ENCODE measurements at places on chromosomes 7 and 10. TPM values are rescaled to one million over a fixed set of nuclear protein-coding genes. Genes with fewer than 3 reads are reported as not detected.

DNA sequence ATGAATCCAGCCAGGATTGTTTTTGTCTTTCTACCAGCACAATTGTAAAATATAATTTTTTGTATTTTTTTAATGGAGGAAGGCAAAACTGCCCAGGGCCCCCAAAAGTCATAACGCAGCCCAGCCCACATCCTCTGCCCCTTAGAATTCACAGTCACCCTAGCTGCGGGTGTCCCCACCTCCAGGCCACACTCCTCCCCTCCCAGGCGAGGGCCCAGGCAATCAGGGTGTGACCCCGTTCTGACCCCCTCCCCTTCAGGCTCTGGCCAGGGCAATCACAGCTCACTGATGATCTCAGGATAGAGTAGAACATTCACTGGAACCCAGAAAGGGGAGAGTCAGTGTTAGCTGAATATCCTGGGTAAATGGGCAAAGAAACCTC, 92.0 kb upstream of the MACROH2A2 start:
- no peaks in the 10 kb centered on the region for H3K36me3 ChIP-seq
- H3K4me1 ChIP-seq = no peaks in the 10 kb centered on the region
- H3K4me3 ChIP-seq = no peak overlapping the region

- no peak overlapping the region for H3K4me3 ChIP-seq
- H3K36me3 ChIP-seq = no peaks in the 10 kb centered on the region
- peaks cover 14% of the 10 kb centered on the region for H3K4me1 ChIP-seq
- H3K27me3 ChIP-seq = peaks cover 2% of the 10 kb centered on the region
- DNase-seq = no peak
Observed at GRCh38 chr7:151012911-151013347, 11.4 kb downstream of the ATG9B start.

- peaks cover 36% of the 10 kb centered on the region for H3K4me1 ChIP-seq
- no peak overlapping the region for H3K4me3 ChIP-seq
- DNase-seq = no peak
- no peak overlapping the region for H3K27ac ChIP-seq
Observed at GRCh38 chr10:23693501-23693901, 254.6 kb downstream of the OTUD1 start.

GRCh38 chr10:96082748-96083147, 39.4 kb downstream of the CCNJ start:
- H3K4me3 ChIP-seq = no peak overlapping the region
- H3K27me3 ChIP-seq = no peaks in the 10 kb centered on the region
- H3K4me1 ChIP-seq = no peaks in the 10 kb centered on the region
- no peak overlapping the region for H3K27ac ChIP-seq
- DNase-seq = no peak
- no peaks in the 10 kb centered on the region for H3K36me3 ChIP-seq

DNA sequence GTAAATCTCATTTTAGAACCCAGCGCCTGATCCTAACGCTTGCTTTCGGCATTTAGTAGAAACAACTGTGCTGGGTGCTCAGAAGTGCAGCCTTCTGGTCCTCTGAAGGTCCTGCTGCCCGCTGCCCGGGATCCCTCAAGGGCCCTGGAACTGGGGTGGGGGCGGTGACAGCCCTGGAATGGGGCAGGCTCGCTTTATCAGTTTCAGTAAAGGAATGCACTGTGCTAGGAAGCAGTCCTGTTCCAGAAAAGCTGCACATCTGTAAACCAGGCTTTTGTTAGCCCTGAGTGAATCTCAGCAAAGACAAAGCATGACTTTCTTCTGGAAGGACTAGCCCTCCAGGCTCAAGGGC, 254.6 kb downstream of the TNS3 start:
- peak overlapping the region; percentile 85 for H3K27ac ChIP-seq
- H3K4me1 ChIP-seq = peaks cover 71% of the 10 kb centered on the region
- no peaks in the 10 kb centered on the region for H3K36me3 ChIP-seq
- no peak for DNase-seq

DNA sequence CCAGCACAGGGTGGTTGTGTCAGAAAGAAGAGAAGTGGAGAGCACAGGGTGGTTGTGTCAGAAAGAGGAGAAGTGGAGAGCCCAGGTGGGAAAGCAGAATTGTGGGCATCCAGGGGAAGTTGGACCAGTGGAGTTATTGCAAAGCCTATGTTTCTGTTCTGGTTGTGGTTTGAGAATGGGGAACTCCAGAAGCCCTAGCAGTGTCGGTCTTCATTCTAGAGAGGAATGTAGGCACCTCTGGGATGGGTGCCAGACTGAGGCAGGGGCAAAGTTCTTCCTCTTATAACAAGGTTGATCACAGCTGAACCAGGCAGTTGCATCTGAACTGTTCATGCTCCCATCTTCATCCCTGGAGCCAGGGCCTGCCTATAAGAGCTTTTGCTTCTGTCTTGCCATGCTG, 954 bp downstream of the FSCN3 start:
- H3K4me1 ChIP-seq = no peaks in the 10 kb centered on the region
- DNase-seq = no peak
- no peak overlapping the region for H3K4me3 ChIP-seq
- peaks cover 38% of the 10 kb centered on the region for H3K36me3 ChIP-seq
- H3K27me3 ChIP-seq = no peaks in the 10 kb centered on the region
- H3K27ac ChIP-seq = no peak overlapping the region

DNA sequence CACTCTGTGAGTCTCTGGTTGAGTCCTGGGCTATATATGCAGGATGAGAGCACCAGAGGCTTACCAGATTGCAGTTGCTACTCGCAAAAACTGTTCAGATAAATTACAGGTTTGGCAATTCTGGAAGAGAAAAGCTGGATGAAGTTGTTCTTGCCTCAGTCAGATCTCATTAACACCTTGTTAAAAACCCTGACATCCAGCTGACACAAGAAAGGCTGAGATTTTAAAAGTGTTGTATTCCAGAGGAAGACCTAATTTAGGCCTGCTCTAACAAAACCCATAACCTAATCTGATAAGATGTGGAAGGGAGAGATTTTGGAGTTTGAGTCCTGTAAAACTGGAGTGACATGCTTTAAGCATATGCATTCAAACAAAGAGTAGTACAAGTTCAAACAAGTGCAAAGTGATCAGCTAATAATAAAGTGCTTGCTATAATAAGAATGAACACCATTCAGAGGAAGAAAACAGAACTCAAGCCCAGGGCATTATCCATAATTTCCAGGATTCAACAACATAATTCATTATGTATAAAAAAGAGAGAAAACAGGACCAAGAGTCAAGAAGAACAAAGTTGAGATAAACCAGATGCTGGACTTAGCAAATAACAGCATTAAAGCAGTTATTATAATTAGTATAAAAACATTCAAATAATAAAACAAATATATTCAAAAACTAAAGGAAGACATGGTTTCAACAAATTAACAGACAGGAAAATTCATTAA, 135.5 kb downstream of the CD36 start:
- H3K27ac ChIP-seq = no peak overlapping the region
- H3K4me3 ChIP-seq = no peak overlapping the region
- DNase-seq = no peak

DNA sequence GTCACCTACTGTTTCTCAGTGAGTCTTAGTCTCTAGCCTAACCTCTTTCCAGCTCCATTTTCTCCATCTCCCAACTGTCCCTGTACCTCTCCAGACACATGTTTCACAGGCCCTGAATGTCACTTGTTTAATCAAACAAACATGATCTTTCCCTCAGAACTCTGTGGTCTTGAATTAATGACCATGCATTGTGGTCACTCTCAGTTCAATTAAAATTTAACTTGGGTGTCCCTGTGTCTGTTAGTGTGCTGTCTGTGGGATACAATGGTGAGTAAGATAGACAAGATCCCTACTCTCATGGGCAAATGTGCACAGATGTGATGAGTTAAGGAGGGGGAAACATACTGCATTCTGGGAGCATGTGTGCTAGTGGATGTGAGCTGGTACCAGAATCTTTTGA, 65.0 kb downstream of the RBM33 start:
- H3K4me3 ChIP-seq = no peak overlapping the region
- H3K4me1 ChIP-seq = peaks cover 9% of the 10 kb centered on the region
- no peaks in the 10 kb centered on the region for H3K27me3 ChIP-seq

GRCh38 chr10:29838539-29838938, 203.8 kb upstream of the SVIL start:
- no peak for DNase-seq
- no peak overlapping the region for H3K4me3 ChIP-seq
- H3K27ac ChIP-seq = no peak overlapping the region
- no peaks in the 10 kb centered on the region for H3K27me3 ChIP-seq
- H3K4me1 ChIP-seq = no peaks in the 10 kb centered on the region

HPSE2 gene
- not detected for total RNA-seq

SPDYE9 gene
- not detected for total RNA-seq

CDK1 gene
- total RNA-seq = 2.7 TPM

DBF4 gene
- 23.6 TPM for total RNA-seq

CAMK2B gene
- 11.9 TPM for total RNA-seq

TRPV5 gene
- total RNA-seq = 0.20 TPM

DENND2A gene
- total RNA-seq = 25.9 TPM
